ENCODE measurements at places on chromosomes 7 and 10.

- no peak overlapping the region for H3K27ac ChIP-seq
- H3K36me3 ChIP-seq: no peaks in the 10 kb centered on the region
- no peaks in the 10 kb centered on the region for H3K27me3 ChIP-seq
- DNase-seq: no peak
- no peak overlapping the region for H3K4me3 ChIP-seq
- H3K4me1 ChIP-seq: no peaks in the 10 kb centered on the region
These were observed 28.0 kb upstream of the SLC39A12 start for GRCh38 chr10:17923728-17924127.

DNA sequence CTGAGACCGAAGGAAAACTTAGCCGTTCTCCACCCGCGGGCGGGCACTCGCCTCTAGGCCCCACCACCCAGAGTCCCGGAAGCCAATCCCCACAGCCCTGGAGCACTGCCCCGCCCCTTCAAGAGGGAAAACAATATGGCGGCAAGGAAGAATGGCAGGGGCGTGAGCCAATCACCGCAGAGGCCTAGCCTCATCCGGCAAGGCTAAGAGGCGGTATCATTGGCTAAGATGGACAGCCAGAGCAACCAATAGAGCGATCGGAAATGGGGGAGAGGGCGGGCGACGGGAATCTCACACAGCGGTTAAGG is 529 bp downstream of the ACTR1A start:
- H3K4me3 ChIP-seq: peak overlapping the region; percentile 100
- H3K36me3 ChIP-seq: peaks cover 3% of the 10 kb centered on the region
- H3K27me3 ChIP-seq: no peaks in the 10 kb centered on the region

GRCh38 chr10:130550952-130551674 is 414.9 kb downstream of the GLRX3 start:
- H3K4me3 ChIP-seq: no peak overlapping the region
- no peak overlapping the region for H3K27ac ChIP-seq
- no peaks in the 10 kb centered on the region for H3K27me3 ChIP-seq
- H3K4me1 ChIP-seq: no peaks in the 10 kb centered on the region
- H3K36me3 ChIP-seq: no peaks in the 10 kb centered on the region
- DNase-seq: no peak

- no peak for DNase-seq
- no peak overlapping the region for H3K27ac ChIP-seq
- no peaks in the 10 kb centered on the region for H3K4me1 ChIP-seq
- peaks cover 18% of the 10 kb centered on the region for H3K27me3 ChIP-seq
- no peak overlapping the region for H3K4me3 ChIP-seq
These were observed 23.5 kb downstream of the HTR5A start for GRCh38 chr7:155093596-155093995.

DNA sequence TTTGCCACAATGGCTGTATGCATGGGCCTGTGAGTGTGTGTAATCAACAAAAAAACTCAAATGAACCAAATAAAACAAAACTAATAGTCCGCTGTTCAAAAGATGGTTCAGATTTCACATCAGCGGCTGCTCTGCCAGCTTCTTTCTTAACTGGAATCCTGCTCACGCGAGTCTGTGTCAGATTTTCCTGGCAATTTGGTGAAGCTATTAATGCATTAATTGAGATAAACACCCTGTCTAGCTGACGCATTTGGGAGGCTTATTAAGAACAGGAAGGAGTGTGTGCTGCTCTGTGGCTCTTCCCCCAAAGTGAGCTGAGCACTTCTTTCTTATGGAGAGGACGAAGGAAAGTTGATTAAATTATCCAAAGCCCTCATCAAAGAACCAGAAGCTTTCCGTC is 336.6 kb upstream of the MKI67 start:
- no peak overlapping the region for H3K4me3 ChIP-seq
- peaks cover 27% of the 10 kb centered on the region for H3K27me3 ChIP-seq
- no peaks in the 10 kb centered on the region for H3K4me1 ChIP-seq
- DNase-seq: no peak
- no peaks in the 10 kb centered on the region for H3K36me3 ChIP-seq

DNA sequence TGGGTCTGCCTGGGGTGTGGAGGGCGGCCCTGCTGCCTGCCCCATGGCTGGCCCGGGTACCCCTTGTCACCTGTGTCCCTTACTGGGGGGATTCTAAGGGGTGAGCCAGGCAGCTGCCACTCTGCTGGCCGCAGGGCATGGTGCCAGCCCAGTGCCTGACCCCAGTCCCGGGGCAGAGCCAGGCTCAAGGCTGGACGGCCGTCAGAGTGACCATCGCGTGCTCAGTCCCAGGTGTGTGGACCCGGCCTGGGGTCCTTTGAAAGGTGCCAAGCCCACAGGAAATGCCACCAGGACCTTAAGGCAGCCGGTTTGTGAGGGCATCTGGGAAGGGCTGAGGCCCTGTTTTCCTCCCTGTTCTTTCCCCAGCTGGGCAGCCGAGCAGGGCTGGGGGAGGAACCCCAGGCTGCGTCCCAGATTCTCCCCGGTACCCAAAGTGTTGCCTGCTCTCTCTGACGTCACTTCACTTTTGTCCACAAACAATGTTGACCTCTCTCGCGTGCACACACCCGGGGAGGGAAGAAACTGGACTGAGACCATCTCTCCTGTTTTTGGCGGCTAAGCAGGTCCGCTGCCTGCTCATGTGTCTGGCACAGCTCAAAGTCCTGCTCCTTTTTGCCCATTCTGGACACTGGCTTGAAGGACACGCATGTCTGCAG is 37.6 kb downstream of the PAPOLB start:
- H3K36me3 ChIP-seq: no peaks in the 10 kb centered on the region
- no peak overlapping the region for H3K4me3 ChIP-seq
- no peaks in the 10 kb centered on the region for H3K4me1 ChIP-seq
- peaks cover 42% of the 10 kb centered on the region for H3K27me3 ChIP-seq
- H3K27ac ChIP-seq: no peak overlapping the region
- no peak for DNase-seq

- H3K4me3 ChIP-seq: peak overlapping the region; percentile 94
- H3K36me3 ChIP-seq: no peaks in the 10 kb centered on the region
- peaks cover 21% of the 10 kb centered on the region for H3K4me1 ChIP-seq
These were observed 552 bp downstream of the MKX start for GRCh38 chr10:27744802-27745731.

GRCh38 chr7:100584683-100585510 is 1.0 kb downstream of the LRCH4 start:
- H3K27me3 ChIP-seq: peaks cover 6% of the 10 kb centered on the region
- peak overlapping the region; percentile 94 for H3K4me3 ChIP-seq
- H3K4me1 ChIP-seq: peaks cover 27% of the 10 kb centered on the region
- H3K36me3 ChIP-seq: peaks cover 26% of the 10 kb centered on the region
- H3K27ac ChIP-seq: peak overlapping the region; percentile 90
- DNase-seq: no peak

DNA sequence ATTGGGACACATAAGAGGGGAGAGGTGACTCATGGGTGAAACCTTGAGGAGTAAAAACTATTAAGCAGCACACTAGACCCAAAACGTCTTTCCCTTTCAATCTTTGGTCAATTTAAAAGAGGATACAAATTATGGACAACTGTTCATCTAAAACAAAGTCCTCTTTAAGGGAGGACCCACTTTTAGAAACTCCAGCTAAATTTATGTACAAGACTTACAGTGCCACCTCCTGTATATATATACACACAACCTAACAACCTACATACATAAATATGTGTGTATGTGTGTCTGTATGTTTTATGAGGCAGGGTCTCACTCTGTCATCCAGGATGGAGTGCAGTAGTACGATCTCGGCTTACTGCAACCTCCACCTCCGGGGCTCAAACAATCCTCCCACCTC is 18.1 kb upstream of the ZC3HAV1 start:
- DNase-seq: no peak
- no peak overlapping the region for H3K27ac ChIP-seq
- no peaks in the 10 kb centered on the region for H3K36me3 ChIP-seq
- no peaks in the 10 kb centered on the region for H3K27me3 ChIP-seq
- H3K4me1 ChIP-seq: no peaks in the 10 kb centered on the region

- H3K27me3 ChIP-seq: no peaks in the 10 kb centered on the region
- H3K4me1 ChIP-seq: no peaks in the 10 kb centered on the region
- no peak for DNase-seq
- no peaks in the 10 kb centered on the region for H3K36me3 ChIP-seq
These were observed 292.0 kb upstream of the ZMIZ1 start for GRCh38 chr10:78776756-78777155.

DNA sequence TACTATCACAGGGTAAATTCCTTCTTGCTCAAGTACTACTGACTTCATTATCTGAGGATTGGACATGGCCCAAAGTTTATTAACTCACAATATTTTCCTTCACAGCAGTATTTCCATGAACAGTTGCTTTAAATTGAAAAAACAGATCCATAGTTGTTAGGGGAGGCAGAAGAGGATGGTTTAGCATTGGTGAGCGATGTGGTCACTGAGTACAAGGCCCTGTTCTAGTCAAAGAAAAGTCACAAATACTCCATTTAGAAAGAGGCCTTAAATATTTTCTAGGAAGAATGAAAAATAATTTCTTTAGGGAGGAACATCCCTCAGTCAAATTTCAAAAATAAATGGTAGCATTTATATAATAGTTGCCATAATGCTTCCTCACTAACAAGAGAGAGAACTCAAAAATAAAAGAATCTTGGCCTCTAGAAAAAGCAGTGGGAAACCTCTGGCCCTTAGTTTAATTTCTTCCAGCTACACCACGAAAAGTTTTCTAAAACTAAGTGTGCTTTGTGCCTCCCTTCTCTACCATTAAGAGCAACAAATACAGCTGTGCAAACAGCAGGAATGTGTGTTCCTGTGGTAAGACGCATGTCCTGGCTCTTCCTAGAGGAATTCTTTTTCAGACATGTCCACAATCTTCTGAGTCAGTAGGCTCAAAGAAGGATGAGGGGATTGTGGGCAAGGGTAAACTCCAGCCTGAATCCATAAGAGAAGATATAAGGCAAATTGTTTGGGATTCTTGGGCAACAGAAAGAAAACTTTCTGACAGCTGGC is 105.7 kb downstream of the HOXA1 start:
- peaks cover 2% of the 10 kb centered on the region for H3K27me3 ChIP-seq
- H3K36me3 ChIP-seq: no peaks in the 10 kb centered on the region
- no peak overlapping the region for H3K4me3 ChIP-seq
- DNase-seq: no peak

DNA sequence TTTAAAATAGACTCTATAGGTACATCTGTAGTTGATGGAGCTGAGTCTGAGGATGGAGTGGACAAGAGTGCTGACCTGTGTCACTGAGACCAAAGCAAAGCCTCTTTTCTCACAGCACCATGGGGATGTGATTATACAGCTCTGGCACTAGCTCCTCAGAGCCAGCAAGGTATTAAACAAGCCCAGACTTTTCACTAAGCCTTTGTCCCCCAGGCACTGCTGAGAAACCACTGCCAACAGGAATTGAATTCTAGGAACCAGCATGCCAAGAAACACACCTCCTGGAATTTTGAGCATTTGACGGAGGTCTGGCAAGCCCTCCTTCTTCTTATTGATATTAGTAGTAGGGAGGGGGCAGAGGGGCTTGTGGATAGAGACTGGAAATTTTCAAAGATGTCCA is 147.0 kb downstream of the C1GALT1 start:
- no peaks in the 10 kb centered on the region for H3K27me3 ChIP-seq
- no peaks in the 10 kb centered on the region for H3K36me3 ChIP-seq
- no peaks in the 10 kb centered on the region for H3K4me1 ChIP-seq

DNA sequence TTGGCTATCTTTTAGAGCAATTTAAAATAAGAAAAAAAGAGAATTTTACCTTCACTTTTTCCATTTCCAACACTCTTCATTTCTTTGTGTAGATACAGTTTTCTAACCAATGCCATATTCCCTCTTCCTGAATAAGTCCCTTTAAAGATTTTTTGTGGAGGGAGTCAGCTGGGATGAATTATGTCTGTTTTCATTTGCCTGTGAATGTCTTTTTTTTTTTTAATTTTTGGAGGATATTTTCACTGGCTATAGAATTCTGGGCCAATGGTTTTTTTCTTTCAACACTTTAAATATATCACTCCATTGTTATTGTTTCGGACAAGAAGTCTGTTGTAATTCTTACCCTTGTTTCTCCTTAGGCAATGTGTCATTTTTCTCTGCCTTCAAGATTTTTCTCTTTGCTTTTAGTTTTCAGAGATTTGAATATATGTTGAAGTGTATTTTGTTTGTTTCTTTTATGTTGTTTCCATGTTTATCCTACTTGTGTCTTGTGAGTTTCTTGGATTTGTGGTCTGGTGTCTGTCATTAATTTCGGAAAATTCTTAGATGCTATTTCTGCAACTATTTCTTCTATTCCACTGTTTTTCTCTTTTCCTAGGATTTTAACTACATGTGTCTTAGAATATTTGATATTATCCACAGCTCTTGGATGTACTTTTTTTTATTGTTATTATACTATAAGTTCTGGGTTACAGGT is 20.0 kb upstream of the CXCL12 start:
- H3K36me3 ChIP-seq: no peaks in the 10 kb centered on the region
- no peaks in the 10 kb centered on the region for H3K4me1 ChIP-seq
- no peak overlapping the region for H3K4me3 ChIP-seq
- no peak for DNase-seq

- H3K4me1 ChIP-seq: peaks cover 70% of the 10 kb centered on the region
- no peak overlapping the region for H3K4me3 ChIP-seq
- peaks cover 14% of the 10 kb centered on the region for H3K36me3 ChIP-seq
- H3K27me3 ChIP-seq: no peaks in the 10 kb centered on the region
- peak; percentile 18 for DNase-seq
These were observed 86.9 kb downstream of the CARD11 start for GRCh38 chr7:2956526-2957368.

DNA sequence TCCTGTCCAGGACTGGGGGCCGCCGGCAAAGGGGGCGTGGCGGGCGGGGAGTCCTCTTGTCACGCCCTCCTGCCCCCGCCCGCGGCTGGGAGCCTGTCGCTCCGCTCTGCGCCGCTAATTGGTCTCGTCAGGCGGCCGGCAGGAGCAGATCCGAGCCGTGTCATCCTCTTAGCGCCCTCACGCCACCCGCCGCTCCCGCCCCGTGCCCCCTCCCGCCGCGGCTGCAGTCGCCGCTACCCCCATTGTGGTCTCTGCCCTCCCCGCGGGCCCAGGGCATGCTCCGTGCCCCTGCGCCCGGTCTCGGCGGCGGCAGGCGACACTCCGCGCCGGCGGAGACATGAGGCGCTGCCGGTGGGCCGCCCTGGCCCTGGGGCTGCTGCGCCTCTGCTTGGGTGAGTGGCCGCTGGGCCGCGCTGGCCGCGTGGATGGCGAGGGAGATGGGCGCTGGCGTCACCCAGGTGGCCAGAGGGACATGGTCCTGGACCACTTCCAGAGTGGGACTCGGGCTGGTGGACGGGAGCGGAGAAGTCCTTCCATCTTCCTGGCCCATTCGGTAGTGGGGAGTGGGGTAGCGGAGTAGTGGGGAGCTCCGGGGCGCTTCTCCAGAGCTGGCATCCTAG is at the start of gene CDHR1:
Gene CDHR1 (plus strand): TSS at position 114 of the 620 bp plus-strand sequence. CDS start 224 bp downstream, at position 338.
- DNase-seq: peak; percentile 28
- peak within 1 kb of the TSS; percentile 49 for H3K4me3 ChIP-seq
- H3K27me3 ChIP-seq: peaks cover 43% of the 10 kb centered on the region
- H3K4me1 ChIP-seq: peaks cover 39% of the 10 kb centered on the region
- H3K36me3 ChIP-seq: no peaks in the 10 kb centered on the region

GRCh38 chr7:69517985-69518704 is 80.1 kb upstream of the AUTS2 start:
- no peak overlapping the region for H3K27ac ChIP-seq
- H3K36me3 ChIP-seq: no peaks in the 10 kb centered on the region
- H3K4me1 ChIP-seq: no peaks in the 10 kb centered on the region

DNA sequence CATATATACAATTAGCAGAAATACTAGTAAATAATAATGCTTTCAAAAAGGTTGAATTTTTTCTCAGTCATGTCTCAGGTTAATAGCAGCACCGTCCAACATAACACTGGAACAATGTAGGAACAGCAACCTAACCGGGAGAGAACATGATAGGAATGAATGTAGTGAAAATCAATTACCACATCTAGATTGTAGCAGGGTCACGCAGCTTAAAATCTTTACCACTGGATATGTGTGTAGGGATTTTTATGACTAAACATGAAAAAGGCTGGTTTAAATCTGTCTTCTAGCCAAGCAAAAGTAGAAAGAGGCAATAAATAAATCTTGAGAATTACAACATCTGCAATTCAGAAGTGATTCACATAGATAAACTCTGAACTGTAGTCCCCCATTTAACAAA is 326.0 kb downstream of the DGKB start:
- H3K4me1 ChIP-seq: no peaks in the 10 kb centered on the region
- H3K4me3 ChIP-seq: no peak overlapping the region
- no peak for DNase-seq
